ENCODE measurements at places on chromosomes 1 and 21.
A peak's percentile ranks its signal among the peaks of the same experiment; 100 is the strongest.

DNA sequence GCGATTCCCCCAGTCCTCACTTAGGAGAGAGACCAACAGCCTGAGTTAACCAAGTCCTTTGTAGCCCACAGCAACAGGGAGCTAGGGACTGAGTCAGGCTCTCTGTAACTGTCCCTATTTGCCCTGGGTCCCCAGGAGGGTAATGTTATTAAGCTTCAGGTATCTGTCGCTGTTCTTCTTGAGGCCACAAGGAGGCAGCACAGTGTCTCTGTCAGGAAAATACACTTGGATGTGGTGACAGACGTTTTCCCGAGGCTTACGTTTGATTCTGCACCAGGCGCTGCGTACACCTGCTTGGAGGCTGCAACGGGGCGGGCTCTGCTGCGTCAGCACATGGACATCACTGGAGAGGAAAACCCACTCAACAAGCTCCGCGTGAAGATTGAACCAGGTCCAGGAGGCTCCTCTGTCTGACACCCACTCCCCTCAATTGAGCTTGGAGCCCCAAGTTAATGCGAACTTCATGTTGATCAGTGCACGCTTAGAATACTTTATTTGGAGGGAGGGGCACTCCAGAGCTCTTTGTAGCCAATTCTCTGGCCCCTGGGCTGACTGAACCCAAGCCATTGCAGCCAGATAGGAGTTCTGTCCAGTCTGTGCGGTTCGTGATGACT is 10.7 kb upstream of the ELF3 start:
- peak; percentile 76 for DNase-seq

- peak; percentile 52 for DNase-seq
These were observed 995 bp downstream of the ID3 start for GRCh38 chr1:23558140-23558871.

- no peak for DNase-seq
These were observed 383.7 kb downstream of the ZP4 start for GRCh38 chr1:237507005-237507404.

GRCh38 chr1:115089420-115090185 is at the start of gene TSPAN2:
TSPAN2 (minus strand) TSS chr1:115089503; CDS start chr1:115089432, 71 bp downstream.
- DNase-seq: no peak

DNA sequence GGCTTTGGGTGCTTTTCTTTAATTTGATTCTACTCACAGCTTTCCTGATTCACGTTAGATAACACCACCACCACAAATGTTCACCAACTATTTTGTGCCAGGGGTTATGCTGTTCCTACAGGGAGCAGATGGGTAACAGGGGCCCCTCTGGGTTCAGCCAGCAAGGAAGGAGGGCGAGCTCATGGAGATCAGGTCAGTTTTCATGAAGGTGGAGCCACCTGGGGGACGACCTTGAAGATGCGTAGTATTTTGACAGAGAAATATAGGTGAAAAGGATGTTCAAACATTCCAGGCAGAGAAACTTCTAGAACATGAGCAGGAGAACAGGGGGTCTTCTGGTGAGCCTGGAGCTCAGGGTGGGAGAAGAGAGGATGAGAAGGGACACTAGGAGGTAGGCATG is 28.9 kb downstream of the KIAA0040 start:
- DNase-seq: no peak

DNA sequence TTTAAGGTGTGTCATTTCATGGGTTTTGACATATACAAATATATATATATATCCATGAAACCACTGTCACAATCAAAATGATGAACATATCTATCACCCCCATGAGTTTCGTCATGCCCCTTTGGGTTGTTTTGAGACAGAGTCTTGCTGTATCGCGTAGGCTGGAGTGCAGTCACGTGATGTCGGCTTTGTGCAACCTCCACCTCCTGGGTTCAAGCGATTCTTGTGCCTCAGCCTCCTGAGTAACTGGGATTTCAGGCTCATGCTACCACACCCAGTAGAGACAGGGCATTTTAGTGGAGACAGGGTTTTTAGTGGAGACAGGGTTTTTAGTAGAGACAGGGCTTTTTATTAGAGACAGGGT is 8.0 kb downstream of the HJV start:
- no peak for DNase-seq

DNA sequence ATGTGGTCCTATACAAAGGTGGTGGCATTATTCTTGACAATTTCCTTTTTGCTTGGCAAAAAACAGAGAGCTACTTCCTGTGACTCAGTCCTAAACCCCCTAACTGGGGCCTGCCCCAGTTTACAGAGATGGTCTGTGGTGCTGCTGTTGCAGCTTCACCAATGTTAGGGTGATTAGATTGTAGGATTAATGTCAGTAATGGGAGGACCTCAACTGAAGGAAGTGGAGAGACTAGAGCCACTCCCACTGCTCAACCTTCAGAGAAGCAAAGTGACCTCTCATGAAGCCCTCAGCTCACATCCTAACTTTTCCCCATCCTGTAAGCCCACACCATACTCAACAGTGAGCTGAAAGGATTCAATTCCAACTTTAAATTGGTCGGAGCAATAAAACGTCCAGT is 3.6 kb downstream of the S100A6 start:
- no peak for DNase-seq

- DNase-seq: no peak
These were observed 25.3 kb upstream of the EFHD2 start for GRCh38 chr1:15384301-15384901.

- no peak for DNase-seq
These were observed 965.7 kb downstream of the NCAM2 start for GRCh38 chr21:21963911-21964310.

- DNase-seq: peak; percentile 39
These were observed 137.1 kb upstream of the CD34 start for GRCh38 chr1:208047975-208048374.

GRCh38 chr1:9520411-9520810 is 18.9 kb upstream of the SLC25A33 start:
- DNase-seq: no peak

- DNase-seq: peak; percentile 97
These were observed 251.6 kb downstream of the AKT3 start for GRCh38 chr1:243598433-243598832.
